ENCODE measurements at places on chromosomes 1 and 21.
A peak's percentile ranks its signal among the peaks of the same experiment; 100 is the strongest.

GRCh38 chr1:107415241-107415640, 274.4 kb downstream of the NTNG1 start:
- DNase-seq: no peak

- no peak for DNase-seq
Observed at GRCh38 chr1:165907256-165907857, 79.9 kb downstream of the UCK2 start.

DNA sequence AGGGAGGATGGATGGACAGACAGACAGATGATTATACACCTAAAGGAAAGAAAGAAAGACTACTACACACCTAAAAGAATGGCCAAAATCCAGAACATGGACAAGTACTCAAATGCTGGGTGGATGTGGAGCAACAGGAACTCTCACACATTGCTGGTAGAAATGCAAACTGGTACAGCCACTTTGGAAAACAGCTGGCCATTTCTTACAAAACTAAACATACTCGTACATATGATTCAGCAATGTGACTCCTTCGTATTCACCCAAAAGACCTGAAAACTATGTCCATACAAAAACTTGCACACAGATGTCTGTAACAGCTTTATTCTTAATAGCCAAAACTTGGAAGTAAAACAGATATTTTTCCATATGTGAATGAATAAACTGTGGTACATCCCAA, 51.3 kb downstream of the PRPF38A start:
- DNase-seq: no peak

DNA sequence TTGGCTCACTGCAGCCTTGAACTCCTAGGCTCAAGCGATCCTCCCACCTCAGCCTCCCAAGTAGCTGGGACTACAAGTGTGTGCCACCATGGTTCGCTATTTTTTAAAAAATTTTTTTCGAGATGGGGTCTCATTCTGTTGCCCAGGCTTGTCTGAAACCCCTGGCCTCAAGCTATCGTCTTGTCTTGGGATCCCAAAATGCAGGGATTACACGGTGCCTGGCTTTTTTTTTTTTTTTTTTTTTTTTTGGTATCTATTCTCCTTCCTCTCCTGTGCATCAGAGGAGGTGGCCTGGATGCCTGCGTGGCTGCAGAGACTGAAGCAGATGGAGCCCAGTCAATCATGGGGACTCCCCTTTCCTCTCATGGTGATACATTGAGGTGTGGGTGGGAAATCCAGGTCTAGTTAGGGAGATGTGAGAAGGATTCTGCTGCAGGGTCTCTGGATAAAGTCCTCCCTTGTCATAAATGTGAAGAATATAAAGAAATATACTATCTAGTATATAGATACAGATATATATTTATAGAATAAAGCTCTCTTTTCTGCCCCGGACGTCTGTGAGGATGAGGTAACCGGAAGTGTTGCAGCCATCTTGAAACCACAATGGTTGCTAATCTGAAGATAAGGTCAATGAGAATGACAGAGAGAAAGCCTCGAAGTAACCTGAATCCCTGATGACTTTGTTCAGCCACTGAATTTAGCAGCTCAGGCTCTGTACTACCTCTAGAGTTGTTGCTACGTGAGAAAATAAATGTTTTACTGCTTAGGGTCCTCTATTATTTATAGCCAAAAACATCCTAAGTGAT, 19.5 kb upstream of the RGSL1 start:
- DNase-seq: no peak

GRCh38 chr1:205270764-205271163, 43.0 kb downstream of the TMCC2 start:
- DNase-seq: no peak

- no peak for DNase-seq
Observed at GRCh38 chr1:181083842-181084605, 4.5 kb upstream of the IER5 start.

- no peak for DNase-seq
Observed at GRCh38 chr1:42085596-42085995, 67.6 kb upstream of the GUCA2B start.

GRCh38 chr21:33029385-33029921, 3.7 kb downstream of the OLIG2 start:
- no peak for DNase-seq

DNA sequence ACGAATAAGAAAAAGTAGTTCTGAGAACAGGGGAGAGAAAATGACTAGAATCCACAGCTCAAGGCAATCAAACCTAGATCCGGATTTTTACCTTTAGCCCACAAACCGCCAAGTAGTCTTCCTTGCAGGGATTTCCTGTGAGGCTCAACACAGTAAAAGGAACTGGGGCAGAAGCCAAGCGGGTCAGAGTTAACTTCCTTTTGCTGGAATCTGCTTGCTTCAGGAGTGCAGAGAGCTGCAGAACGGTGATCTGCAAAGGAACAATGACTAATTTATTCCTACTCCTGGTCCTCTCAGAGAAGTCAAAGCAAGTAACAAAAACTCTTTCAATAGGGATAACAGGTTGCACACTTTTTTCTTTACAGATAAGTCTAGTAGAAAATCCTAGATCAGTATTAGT, 53.4 kb downstream of the UBR4 start:
- peak; percentile 9 for DNase-seq

Measured in amygdala (tissue), 56 donors.